ENCODE measurements at places on chromosomes 2 and 18. TPM values are rescaled to one million over a fixed set of nuclear protein-coding genes. Genes with fewer than 3 reads are reported as not detected.

- no peak for DNase-seq
- H3K4me3 ChIP-seq = no peak overlapping the region
- no peaks in the 10 kb centered on the region for H3K4me1 ChIP-seq
- no peaks in the 10 kb centered on the region for H3K27me3 ChIP-seq
- no peak overlapping the region for H3K27ac ChIP-seq
Measured at GRCh38 chr2:234840336-234840735, 111.5 kb upstream of the SH3BP4 start.

DNA sequence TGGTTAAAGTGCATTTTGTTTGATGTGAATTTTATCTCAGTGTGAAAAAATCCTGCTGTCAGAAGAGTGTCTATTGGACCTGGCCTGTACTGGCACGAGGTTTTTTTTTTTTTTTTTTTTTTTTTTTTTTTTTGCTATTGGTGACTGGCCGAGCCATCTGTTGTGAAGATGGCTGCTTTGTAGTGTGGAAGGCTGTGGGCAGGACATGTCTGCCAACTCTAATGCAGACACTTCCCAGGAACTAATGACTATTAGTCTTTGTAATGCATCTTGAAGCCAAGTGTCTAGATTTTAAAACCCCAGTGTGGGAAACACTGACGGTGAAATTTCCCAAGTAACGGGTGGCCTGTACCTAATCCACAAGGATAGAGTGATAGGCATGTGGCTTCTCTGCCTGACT lies 34.3 kb downstream of the ZAP70 start:
- no peak for DNase-seq
- H3K36me3 ChIP-seq = no peaks in the 10 kb centered on the region
- no peak overlapping the region for H3K4me3 ChIP-seq
- H3K27me3 ChIP-seq = no peaks in the 10 kb centered on the region
- no peaks in the 10 kb centered on the region for H3K4me1 ChIP-seq

- H3K27ac ChIP-seq = no peak overlapping the region
- H3K36me3 ChIP-seq = no peaks in the 10 kb centered on the region
- H3K4me1 ChIP-seq = no peaks in the 10 kb centered on the region
- no peaks in the 10 kb centered on the region for H3K27me3 ChIP-seq
Measured at GRCh38 chr2:11118761-11119160, 36.5 kb upstream of the SLC66A3 start.

DNA sequence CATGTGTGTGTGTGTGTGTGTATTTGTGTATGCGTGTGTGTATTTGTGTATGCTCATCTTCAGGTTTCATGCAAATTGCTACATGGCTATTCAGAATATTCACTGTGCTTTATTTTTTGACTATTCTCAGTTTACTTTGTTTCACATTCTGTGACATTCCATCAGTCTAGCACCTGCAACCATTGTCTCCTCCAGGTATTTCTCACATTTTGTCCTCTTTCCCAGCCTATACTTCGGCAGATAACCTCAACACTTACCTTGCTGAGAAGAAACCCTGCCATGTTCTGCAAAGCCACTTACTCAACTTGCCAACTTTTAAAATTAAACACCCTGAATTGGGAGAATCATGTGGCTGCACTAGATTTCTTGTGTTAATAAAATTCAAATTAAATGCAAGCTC lies 135.4 kb upstream of the REG3A start:
- no peak overlapping the region for H3K4me3 ChIP-seq
- no peaks in the 10 kb centered on the region for H3K36me3 ChIP-seq
- DNase-seq = no peak
- no peak overlapping the region for H3K27ac ChIP-seq
- H3K4me1 ChIP-seq = no peaks in the 10 kb centered on the region

- H3K36me3 ChIP-seq = no peaks in the 10 kb centered on the region
- H3K27me3 ChIP-seq = no peaks in the 10 kb centered on the region
- DNase-seq = no peak
- no peak overlapping the region for H3K4me3 ChIP-seq
Measured at GRCh38 chr2:160574468-160575140, 81.0 kb upstream of the RBMS1 start.

Gene CSRNP3
- total RNA-seq = 3.7 TPM

Gene NMUR1
- total RNA-seq = 0.36 TPM
